ENCODE measurements at places on chromosomes 4 and X.

- no peak for DNase-seq
Measured at GRCh38 chrX:13376857-13377549, 57.1 kb upstream of the ATXN3L start.

GRCh38 chrX:148337873-148338272, 162.5 kb upstream of the AFF2 start:
- DNase-seq, result no peak

GRCh38 chr4:16212138-16212782, 14.0 kb downstream of the TAPT1 start:
- no peak for DNase-seq

- DNase-seq, result no peak
Measured at GRCh38 chrX:70444326-70444945, at the start of gene DLG3. DLG3 (plus strand) TSS chrX:70444835; CDS start chrX:70445202, 367 bp downstream.

DNA sequence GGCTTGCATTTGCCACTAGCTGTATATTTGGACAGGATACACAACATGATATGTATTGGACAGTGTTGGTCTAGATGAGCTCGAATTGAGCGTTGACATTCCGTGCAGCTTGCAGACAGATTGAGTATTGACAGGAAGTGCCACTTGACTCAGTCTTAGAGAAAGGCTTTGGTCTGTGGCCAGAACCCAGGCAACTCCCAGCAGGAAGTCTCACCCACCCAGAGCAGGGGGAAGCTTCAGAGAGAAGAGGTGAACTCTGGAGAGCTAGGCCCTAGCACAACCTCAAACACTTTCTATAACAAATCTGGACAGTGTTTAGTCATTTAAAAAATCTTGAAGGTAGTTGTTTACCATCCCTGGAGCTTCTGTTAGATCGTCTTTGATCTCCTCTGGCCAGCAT, 280.5 kb downstream of the FBXW7 start:
- DNase-seq, result peak; percentile 23

Data from stimulated activated CD4-positive, alpha-beta T cell treated with anti-CD3 and anti-CD28 coated beads, Interleukin-1b, Interleukin-23, amount 100 ng/mL, for 1 hour (primary cell).